ENCODE measurements at places on chromosomes 6 and 20.

DNA sequence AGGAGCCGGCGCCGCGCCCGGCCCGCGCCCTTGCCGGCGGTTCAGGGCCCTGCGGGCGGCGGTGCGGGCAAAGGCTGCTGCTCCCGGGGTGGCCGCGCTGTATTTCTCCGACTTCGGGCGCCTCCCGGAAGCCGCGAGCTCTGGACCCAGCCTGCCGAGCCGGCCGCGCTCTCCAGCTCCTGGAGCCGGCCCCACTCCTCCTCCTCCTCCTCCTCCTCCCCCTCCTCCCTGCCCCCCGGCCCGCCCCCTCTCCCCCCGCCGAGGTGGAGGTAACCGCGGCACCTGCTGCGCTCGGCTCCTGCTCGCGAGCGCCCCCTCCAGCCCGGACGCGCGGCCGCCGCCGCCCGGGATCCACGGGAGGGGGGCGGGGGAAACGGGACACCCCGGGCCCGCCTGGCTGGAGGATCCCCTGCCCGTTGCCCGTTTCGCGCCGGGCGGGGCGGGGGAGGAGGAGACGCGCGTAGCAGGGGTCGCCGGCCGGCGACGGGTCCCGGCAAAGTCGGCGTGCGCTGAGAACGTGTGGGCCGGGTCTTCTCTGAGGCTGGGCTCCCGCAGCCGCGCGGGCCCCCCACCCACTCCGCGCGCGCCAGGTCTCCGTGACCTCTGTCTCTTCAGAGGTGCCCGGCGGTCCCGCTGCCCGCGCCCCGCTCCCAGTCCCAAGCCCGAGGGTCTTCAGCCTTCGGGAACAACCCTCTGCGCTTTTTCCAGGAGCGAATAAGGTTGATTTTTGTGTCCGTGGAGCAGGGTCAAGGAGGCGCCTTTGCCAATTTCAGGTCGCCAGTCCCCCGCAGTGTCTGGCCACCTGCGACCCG is at the start of gene SLC22A23:
SLC22A23 (minus strand) TSS at position 153 of the 812 bp plus-strand sequence. CDS start 491 bp downstream, outside the sequence.
- DNase-seq = peak; percentile 32

- DNase-seq = no peak
Observed at GRCh38 chr6:22668307-22668706, 98.9 kb downstream of the HDGFL1 start.

GRCh38 chr20:17558154-17558940 is 11.5 kb upstream of the DSTN start:
- no peak for DNase-seq

- DNase-seq = no peak
Observed at GRCh38 chr6:95280686-95281273, 296.6 kb upstream of the MANEA start.

DNA sequence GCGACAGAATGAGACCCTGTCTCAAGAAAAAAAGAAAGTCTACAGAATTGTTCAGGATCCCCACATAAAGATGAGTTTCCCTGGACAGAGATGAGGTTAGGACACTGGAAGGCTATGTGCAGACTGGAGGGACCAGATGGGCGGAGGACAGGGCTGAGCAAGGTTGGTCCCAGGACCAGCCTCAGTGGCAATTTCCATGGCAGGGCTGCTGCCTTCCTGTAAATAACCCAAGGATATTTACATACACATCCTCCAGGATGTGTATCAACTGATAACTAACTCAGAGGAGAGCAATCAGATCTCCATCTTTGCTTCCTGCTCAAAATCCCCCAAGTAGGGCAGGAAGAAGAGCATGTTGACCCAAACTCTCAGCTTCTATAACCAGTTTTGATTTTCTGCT is 58.8 kb downstream of the RSPH3 start:
- DNase-seq = no peak

DNA sequence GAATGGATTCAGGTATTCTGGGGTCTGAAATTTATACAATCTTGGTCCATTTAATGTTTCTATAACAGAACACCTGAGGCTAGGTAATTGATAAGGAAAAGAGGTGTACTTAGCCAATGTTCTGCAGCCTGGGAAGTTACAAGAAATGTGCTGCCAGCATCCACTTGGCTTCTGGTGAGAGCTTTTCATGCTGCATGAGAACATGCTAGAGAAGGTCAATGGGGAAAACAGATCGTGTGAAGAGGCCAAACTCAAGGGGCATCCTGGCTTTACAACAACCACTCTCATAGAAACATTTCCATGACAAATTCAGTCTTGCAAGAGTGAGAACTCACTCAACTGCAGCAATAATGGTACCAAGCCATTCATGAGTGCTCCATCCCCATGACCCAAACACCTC is 16.8 kb downstream of the IL22RA2 start:
- DNase-seq = no peak

- DNase-seq = no peak
Observed at GRCh38 chr6:74671558-74672025, 534.3 kb downstream of the COL12A1 start.
